ENCODE measurements at places on chromosomes 3 and 15.
A peak's percentile ranks its signal among the peaks of the same experiment; 100 is the strongest.

DNA sequence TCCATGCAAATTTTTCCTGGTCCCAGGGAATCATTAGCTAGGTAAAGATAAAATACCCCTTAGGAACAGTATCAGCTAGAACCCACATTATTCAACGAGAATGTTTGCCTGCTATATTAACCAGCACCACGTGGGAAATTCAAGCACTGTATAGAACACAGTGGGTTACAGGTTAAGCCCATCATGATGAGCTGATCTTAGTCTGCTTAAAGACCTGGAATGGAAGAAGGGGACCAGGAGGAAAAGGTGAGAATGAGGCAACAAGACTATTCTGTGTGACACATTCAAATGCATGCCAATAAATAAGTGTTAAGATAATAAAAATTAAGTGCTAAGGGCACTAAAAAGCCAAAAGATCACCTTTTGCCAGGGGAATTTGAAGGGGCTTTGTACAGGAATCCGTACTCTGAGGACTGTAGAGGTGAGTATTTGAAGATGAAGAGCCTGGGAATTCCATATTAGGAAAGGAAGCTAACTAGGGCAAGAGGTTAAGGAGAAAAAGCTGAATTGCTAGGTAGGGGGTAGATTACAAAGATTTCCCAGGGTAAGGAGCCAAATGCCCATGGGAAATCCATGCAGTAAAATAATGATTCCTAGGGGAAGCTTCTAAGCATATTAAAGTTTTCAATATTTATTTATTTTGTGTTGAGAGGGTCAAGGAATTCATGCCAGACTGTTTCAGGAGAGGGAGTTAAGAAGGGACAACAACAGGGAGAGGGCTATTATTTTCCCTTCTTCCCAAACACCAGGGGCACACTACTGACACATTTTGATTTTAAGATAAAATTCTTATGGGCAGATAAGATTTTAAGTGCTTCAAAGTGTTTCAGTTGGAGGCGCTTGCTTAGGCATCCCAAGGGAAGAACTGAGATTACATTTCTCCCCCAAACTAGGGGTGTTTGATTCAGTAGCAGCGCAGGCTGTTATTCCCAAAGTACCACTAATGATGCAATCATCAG, 2.3 kb upstream of the MED12L start:
- DNase-seq: no peak

DNA sequence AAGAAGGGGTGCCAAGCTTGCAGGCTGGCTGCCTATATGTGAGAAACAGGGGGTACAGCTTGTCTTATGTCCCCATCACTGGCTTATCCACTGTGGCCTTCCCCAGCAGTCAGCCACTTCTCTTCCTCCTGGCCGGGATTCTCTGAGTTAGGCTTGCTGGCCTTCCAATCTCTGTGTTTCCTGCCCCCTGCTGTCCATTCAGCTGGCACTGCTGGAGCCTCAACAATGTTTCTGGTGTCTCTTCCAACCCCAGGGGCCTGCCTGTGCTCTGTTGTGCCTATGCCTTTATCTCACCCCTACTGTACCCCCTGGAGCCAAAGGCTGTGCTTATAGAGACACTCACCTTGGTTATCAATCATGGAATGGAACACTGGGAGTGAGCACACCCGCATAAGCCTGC, 36.5 kb downstream of the ANAPC13 start:
- DNase-seq: no peak

GRCh38 chr3:87796843-87797185, 262.0 kb downstream of the CGGBP1 start:
- DNase-seq: no peak

GRCh38 chr3:64184621-64185020, 40.6 kb downstream of the PRICKLE2 start:
- no peak for DNase-seq

DNA sequence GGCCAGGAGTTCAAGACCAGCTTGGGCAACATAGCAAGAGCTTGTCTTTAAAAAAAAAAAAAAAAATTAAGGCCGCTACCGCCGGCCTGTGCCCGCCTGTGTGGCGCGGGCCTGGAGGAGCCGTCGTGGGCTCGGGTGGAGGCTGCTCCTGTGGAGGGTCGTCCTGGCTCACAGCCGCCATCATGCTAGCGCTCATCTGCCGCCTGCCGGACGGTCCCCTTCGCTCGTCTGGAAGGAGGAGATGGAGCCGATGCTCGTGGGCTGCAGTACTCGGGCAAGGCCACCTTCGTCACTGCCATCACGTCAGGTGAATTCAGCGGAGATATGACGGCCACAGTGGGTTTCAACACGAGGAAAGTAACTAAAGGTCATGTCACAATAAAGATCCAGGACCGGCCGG, 37.4 kb downstream of the TFRC start:
- DNase-seq: no peak

GRCh38 chr15:80501476-80501875, 97.3 kb downstream of the ARNT2 start:
- no peak for DNase-seq

DNA sequence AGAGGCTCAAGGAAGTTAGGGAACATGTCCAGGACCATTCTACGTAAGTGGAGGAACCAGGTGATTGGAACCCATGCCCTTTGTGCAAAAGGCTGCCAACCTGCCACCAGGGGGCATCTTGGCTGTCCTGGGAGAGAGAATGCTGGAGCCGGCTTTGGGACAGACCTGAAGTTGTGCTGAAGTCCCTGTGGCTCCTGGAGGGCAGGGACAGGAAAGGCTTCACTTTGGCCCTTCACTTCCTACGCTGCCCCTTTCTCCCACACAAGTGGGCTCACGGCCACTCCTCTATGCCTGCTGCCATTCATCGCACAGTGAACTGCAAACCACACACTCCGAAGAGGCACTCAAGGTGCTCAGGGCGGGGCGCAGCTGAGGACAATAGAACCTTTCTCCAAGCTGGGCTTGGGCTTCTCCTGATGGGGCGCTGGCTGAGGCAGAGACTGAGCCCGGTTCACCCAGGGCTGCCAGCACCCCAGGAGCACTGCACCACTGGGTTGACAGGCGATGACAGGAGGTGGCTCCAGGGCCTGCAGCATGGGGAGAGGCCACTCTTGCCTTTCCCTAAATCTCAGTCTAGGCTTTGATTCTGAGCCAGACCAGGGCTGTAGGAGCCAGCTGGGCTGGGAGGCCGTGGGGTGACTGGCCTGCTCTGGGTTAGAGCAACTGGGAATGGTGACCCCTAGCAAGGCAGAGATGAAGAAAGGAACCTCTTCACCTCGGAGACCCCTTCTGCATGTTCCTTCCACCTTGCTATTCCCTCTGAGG, 8.4 kb downstream of the SHF start:
- DNase-seq: no peak

DNA sequence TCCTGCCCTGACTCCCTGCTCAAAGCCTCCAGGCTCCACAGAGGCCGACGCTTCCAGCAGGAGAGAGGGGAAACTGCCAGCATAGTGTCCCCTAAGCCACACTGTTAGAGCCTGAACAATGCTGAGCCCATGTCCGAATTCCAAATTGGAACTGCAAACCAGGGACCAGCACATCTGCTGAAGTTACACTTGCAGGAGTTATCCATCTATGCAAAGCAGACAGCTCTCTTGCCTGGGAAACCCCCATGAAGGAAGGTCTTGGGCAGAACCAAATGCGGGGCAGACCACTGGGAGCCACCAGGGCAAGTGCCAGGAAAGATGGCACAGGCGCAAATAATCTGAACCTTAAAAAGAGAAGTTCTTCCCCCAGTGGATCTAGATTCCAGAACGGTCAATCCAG, 625 bp downstream of the LRRC15 start:
- DNase-seq: no peak

DNA sequence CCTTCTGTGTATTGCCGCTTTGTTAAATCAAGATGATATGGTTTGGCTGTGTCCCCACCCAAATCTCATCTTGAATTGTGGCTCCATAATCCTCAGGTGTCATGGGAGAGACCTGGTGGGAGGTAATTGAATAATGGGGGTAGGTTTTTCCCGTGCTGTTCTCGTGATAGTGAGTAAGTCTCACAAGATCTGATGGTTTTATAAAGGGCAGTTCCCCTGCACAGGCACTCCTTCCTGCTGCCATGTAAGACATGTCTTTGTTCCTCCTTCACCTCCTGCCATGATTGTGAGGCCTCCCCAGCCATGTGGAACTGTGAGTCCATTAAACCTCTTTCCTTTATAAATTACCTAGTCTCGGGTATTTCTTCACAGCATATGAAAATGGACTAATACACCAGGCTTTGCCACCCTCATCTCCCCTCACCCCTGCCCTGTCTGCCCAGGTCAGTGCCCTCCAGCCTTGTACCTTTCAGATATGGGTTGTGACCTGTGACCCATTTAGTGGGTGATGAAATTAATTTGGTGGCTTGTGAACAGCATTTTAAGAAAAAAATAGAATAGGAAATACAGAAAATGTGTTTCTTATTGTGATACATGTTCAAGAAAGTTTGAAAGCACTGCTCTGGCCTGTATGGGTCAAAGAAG, 56.1 kb upstream of the MCF2L2 start:
- no peak for DNase-seq

- no peak for DNase-seq
Measured at GRCh38 chr3:117019082-117019713, 309.6 kb downstream of the TUSC7 start.

- no peak for DNase-seq
Measured at GRCh38 chr3:128410669-128411573, 55.8 kb downstream of the DNAJB8 start.

GRCh38 chr3:170360916-170361315, 3.4 kb downstream of the SKIL start:
- DNase-seq: no peak

- no peak for DNase-seq
Measured at GRCh38 chr15:75646944-75647364, 758 bp upstream of the SNX33 start.

GRCh38 chr3:33438284-33438668, 1.9 kb downstream of the UBP1 start:
- no peak for DNase-seq

GRCh38 chr3:132569580-132569979, 27.5 kb upstream of the ACKR4 start:
- no peak for DNase-seq

DNA sequence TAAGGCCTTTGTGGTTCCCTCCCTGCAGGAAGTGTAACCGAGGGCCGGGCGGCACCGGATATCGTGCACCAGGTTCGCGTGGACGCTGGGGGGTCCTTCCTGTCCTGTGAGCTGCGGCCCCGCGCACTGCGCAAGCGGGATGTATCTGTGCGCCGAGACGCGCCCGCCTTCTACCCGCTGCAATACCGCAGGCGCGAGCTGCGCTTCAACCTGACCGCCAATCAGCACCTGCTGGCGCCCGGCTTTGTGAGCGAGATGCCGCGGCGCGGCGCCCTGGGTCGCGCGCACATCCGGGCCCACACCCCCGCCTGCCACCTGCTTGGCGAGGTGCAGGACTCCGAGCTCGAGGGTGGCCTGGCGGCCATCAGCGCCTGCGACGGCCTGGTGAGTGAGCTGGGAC, 35.9 kb downstream of the SAXO2 start:
- DNase-seq: peak; percentile 12

GRCh38 chr3:87867001-87867400, 191.8 kb downstream of the CGGBP1 start:
- DNase-seq: no peak

DNA sequence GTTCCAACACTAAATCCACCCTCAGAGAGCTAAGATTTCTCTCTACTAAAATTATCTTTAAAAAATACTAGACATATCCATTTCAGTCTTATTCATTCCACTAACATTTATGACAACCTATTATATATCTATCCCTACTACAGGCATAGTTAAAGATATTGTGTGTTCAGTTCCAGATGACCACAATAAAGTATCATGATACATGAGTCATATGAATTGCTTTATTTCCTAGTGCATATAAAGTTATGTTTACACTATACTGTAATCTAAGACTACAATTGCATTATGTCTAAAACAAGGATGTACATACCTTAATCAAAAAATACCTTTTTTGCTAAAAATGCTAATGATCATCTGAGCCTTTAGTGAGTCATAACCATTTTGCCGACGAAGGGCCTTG, 19.4 kb downstream of the SHOX2 start:
- DNase-seq: no peak

- DNase-seq: no peak
Measured at GRCh38 chr15:66477011-66477410, 20.6 kb downstream of the SNAPC5 start.

DNA sequence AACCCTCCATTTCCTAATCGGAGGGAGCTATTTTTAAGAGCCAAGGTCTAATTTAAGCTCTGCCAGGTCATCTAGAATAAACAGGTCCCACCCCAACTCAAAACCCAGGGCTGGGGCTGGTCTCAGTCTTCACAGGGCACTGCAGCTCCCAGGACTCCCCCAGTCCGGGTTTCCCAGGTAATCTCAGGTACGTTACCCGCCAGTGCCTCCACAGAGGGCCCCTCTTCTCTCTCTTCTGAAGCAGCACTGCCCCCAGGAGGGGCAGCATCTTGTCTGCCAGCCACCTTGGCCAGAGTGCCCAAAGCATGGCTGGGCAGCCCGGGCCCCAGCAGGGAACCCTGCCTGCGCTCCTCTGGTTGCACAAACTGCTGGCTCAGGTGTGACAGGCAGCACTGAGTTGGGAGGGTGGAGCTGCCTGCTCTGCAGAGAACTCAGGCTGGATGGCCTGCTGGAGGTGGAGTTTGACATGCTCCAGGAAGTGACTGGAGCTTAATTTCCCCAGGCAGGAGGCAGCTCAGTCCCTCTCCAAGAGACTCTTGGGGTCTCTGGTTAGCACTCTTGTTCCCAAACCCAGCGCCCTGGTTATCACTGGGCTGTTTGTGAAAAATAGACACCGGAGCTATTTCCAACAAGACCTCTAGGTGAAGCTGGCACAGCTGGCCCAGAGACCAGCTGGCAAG, at the start of gene PLA2G4F:
PLA2G4F (minus strand) TSS at position 394 of the 680 bp plus-strand sequence; CDS start at position 307, 87 bp downstream.
- DNase-seq: no peak

GRCh38 chr15:34514251-34514670, 69.2 kb downstream of the GOLGA8B start:
- no peak for DNase-seq

- DNase-seq: no peak
Measured at GRCh38 chr3:43391621-43392020, 105.3 kb downstream of the SNRK start.

DNA sequence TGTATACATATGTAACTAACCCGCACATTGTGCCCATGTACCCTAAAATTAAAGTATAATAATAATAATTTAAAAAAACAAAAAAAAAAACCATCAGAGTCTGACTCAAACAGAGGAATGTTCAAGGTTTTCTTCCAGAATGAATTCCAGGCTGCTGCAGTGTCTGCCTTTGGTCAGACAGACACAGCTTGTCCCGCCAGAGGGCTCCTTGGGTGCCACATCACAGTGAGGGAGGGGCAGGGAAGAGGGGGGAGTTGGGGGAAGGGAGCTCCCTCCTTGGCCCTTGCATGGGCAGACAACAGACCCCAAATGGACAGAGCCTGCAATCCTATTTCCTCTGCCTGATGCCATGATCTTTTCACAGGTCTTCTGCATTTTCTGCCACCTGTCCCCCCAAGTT, 36.5 kb downstream of the ITGB5 start:
- DNase-seq: no peak

DNA sequence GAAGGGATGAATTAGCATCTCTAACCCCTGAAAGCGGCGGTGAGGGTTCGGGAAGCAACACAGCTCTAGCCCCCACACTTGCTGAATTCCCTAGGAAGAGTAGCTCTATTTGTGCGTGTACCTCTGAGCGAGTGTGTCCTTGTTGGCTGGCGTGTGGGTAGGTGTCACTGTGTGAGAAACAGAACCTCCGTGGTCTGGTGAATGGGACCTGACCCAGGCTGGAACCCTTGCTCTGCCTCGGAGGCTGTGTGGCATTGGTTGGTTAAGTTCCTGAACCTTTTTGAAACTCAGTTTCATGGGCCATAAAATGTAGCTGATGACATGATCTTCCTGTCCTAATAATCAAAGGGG, 414 bp upstream of the TMEM115 start:
- DNase-seq: no peak

- DNase-seq: no peak
Measured at GRCh38 chr3:64884536-64884935, 196.7 kb upstream of the ADAMTS9 start.
